Foreskin fibroblast (primary cell): ENCODE measurements at places on chromosomes 13 and 19.

DNA sequence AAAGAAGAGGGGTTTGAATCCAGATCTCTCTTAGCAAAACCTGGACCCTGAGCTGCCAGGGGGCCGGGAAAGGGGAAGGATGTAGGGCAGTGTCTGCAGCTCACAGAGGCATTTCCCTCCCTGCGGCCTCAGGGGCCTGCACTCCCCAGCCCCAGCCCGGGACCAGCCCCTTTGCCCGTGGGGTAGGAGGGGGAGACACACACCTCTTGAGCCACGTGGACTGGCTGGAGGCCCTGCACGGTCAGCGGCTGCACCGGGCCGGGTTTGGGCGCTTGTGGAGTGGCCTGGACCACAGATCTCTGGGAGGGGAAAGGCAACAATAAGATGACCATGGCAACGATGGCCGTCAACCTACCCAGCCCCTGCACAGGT is 26.9 kb downstream of the RFX1 start:
- no peak for DNase-seq

DNA sequence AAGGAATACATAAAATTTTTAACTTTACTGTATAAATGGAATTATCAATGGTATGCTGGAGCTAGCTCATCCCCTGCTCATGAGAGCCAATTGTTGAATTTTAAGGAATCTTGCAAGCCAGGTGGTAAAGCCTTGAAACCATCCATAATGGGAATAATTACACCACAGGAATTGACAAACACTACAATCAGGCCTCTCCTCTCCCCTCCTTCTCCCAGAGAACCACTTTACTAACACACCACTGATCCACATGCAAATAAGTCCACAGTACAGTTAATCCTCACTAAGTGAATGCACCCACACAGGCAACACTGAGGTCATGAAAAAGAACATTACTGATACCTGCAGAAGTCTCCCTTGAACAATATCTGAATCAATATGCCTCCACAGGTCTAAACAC is 140.5 kb downstream of the KLF12 start:
- no peak for DNase-seq

GRCh38 chr13:40158218-40158617 is 502.8 kb downstream of the COG6 start:
- DNase-seq: peak; percentile 67

GRCh38 chr13:105462098-105462497 is 1073.4 kb downstream of the EFNB2 start:
- DNase-seq: no peak

DNA sequence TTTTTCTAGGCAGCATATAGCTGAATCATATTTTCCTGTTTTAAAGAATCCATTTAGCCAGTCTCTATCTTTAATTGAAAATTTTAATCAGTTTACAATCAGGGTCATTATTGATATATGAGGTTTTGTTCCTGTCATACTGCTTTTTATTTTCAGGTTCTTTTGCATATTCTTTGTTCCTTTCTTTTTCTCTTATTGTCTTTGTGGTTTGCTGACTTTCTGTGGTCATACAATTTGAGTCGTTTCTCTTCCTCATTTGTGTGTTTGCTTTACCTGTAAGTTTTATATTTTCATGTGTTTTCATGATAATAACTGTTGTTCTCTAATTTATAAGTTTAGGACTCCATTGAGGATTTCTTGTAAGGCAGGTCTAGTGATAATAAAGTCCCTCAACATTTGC is 812.6 kb downstream of the DACH1 start:
- DNase-seq: no peak

DNA sequence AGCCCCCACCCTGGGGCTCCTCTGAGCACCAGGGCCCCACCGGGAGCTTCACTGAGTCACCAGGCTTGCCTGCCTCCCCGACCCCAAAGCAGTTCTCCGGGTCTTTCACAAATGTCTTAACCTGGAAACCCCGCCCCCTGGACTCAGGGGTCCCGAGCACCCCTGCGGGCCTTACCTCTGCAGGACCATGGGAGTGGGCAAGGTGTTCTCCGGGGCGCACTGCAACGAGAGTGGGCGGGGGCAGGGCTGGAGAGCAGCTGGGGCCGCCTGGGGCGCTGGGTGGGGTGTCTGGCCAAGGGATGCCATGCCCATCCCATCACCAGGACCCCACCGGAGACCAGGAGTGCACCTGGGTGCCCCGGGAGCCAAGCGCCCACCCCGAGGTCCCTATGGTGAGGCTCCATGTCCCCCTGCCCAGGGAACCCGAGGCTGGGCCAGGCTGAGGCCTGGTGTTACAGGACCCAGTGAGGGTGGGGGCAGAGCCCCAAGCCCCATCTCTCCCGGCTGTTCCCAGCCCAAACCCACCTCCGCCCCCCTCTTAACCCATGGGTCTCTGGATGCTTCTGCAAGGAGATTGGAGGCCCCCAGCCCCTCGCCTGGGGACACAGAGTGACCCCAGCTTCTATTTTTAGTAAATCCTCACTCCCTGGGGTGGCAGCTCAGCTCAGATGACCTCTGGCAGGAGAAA is 10.9 kb downstream of the MKNK2 start:
- no peak for DNase-seq

- peak; percentile 50 for DNase-seq
Measured at GRCh38 chr19:49497047-49497788, 984 bp downstream of the RPS11 start.

DNA sequence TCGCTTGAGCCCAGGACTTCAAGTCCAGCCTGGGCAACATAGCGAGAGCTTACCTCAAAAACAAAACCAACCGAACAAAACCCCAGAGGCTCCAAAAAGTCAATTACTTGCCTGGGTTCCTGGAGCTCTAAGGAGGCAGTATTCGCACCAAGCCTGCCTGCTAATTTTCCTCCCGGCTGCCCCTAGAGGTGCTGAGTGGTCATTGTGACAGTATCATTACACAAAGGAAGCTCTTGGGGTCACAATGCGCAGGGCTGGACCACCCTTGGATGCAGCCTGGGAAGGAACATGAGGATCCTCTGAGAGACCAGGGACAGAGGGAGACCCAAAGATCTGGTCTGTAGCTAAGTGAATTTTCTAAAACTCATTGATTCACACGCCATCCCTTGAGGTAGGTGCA is 8.5 kb upstream of the PEX11G start:
- no peak for DNase-seq

DNA sequence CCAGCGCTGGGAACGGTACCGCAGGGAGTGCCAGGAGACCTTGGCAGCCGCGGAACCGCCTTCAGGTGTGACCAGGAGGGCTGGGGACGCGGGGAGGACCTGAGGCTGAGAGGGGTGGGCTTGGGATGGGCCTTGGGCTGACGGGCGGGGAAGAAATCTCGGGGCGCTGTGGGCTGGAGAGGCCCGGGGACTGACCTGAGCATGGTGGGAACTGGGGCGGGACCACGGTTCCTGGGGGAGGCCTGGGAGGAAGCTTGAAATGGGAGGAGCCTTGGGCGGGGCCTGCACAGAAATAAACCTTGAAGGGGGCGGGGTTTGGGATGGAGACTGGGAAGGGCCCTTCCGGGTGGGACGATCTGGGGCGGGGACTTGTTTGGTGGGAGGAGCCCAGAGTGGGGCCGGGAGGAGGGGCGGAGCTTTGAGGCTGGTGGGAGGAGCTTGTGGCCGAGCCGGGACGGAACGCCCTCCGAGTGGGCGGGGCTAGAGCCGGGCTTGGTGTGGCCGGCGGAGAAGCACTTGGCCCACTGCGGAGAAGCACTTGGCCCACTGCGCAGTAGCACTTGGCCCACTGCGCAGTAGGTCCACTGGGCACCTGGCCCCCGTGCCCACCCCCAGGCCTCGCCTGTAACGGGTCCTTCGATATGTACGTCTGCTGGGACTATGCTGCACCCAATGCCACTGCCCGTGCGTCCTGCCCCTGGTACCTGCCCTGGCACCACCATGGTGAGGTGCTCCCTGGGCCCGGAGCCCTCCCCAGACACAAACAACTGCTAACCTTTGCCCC is 2.8 kb downstream of the GIPR start:
- peak; percentile 44 for DNase-seq

- peak; percentile 81 for DNase-seq
Measured at GRCh38 chr19:55088543-55089341, 13.1 kb downstream of the EPS8L1 start.

GRCh38 chr13:100100115-100100879 is 11.4 kb downstream of the PCCA start:
- DNase-seq: peak; percentile 58

DNA sequence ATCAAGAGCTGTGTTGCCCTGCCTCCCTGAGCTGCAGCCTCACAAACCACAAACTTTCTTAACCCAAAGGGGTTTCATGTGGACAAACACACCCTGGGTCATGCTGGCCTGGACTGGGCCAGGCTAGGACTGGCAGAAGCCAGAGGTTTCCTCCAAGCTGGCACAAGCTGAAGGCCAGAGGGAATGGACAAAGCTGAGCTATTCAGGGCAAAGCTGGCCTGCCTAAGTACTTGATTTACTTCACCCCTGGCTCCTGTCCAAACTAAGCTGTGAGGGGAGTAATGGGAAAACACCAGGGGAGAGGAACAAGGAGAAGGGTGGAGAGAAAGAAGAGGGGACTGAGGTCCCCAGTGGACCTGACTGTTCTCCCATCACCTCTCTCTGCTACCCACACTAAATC is 6.2 kb downstream of the CPAMD8 start:
- no peak for DNase-seq

DNA sequence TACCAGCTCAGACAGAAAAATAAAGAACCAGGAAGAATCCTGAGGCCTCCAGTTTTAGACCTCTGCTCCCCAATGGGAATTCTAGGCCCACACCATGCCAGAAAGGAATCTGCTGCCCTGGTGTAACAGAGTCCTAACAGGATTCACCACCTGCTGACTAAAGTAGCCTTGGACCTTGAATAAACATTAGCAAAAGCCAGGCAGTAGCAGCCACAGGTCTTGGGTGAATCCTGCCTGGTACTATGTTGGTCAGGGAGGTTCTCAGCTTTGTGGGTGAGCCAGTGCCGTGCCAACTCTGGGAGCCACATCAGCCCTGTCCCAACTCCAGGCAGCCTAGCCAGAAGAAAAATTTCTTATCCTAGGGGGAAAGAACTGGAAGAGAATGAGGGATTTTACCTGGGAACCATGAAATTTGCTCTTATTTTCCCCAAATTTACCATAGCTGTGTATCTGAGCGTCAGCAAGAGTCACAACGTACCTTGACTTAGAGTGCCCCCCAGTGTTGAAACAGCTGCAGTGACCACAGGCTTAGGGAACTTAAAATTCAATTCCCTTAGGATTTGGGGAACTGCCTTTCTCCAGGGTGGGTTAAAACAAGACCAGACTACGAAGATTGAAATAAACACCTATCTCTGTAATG is 1895.6 kb upstream of the PRR20A start:
- DNase-seq: no peak

DNA sequence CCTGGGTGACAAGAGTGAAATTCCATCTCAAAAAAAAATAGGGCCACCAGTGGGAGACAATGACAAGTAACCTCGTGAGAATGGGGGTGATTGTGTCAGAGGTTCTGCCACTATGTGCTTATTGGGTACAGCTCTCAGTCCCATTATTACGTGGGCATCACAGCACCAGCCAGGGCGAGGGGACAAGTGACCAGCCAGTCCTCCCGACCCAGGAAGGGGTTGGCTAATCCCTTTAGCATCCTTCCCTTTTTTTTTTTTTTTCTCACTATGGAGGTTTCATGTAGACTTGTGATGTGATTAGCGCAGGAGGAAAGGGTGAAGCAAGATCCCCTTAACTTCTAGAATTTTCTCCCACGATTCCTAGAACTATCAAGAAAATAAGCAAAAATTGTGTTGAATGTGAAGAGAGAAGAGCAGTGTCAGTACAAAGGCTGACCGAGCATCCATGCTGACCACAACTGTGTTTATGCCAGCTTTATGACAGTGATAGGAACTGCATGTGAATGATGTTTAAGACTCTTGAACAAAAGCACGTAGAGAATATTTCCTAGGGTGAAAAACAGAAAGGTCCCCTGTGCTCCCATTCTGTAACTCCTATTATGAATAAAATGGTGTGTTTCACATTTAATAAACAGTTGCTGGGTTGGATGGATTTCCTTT is 50.0 kb downstream of the ALOX5AP start:
- no peak for DNase-seq

- no peak for DNase-seq
Measured at GRCh38 chr13:108574856-108575255, 54.6 kb upstream of the MYO16 start.

GRCh38 chr13:105471673-105472072 is 1063.8 kb downstream of the EFNB2 start:
- DNase-seq: no peak

DNA sequence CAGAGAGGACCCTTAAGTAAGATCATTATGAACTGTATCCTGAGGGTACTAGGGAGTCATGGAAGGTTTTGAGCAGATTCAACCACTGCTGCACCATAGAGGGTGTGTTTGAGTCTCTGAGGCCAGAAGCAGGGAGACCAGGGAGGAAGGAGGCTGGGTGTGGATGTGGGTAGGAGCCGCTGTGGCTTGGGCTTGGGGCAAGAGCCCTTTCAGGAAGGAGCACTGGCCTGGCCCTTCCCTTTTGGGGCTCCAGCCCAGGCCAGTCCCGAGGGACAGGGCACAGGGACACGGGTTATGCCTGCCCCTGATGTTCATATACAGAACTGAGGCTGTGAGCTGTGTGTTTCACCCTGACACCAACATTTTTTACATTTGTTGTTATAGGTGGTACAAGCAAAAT is 7.2 kb downstream of the CIC start:
- no peak for DNase-seq

GRCh38 chr13:76790980-76791819 is 95.0 kb downstream of the KCTD12 start:
- DNase-seq: peak; percentile 16

GRCh38 chr19:4278010-4278409 is 1.1 kb upstream of the SHD start:
- no peak for DNase-seq

GRCh38 chr19:1015782-1016646 is 4.9 kb downstream of the TMEM259 start:
- DNase-seq: no peak

GRCh38 chr13:72205773-72206172 is 338.8 kb upstream of the DACH1 start:
- no peak for DNase-seq

GRCh38 chr13:114081761-114082681 is 50.4 kb downstream of the RASA3 start:
- DNase-seq: no peak

GRCh38 chr19:56597696-56598095 is 2.6 kb downstream of the ZNF71 start:
- DNase-seq: peak; percentile 6

DNA sequence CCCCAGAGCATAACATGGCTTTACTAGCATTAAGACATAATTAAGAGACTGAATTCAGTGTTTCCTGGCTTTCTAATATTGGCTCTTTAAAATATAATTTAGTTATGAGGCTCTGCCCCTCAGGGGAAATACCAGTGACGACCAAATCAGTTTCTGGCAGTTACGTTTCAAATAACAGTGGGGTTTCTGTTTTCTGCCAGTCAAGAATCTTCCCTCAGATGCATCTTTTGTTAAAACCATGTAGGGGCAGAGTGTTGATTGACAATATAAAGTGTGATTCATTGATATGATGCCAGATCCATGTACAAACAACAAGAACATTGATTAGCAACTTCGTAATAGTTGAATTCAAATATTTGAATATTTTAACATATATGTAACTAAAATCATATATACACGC is 1169.7 kb downstream of the DIAPH3 start:
- no peak for DNase-seq
